ENCODE measurements at places on chromosomes 2 and 18.

DNA sequence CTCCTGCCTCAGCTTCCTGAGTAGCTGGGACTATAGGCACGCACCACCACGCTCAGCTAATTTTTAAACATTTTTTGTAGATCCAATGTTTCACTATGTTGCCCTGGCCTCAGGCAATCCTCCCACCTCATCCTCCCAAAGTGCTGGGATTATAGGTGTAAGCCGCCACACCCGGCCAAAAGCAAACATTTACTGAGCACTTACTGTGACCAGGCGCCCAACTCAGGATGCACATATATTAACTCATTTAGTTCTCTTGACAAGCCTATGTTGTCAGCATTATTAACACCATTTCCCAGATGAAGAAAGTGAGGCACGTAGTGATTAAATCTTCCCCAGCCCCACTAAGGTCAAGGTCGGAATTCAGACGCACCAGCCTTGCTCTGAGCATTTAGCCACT lies 41.1 kb downstream of the TMEM37 start:
- DNase-seq, result no peak

DNA sequence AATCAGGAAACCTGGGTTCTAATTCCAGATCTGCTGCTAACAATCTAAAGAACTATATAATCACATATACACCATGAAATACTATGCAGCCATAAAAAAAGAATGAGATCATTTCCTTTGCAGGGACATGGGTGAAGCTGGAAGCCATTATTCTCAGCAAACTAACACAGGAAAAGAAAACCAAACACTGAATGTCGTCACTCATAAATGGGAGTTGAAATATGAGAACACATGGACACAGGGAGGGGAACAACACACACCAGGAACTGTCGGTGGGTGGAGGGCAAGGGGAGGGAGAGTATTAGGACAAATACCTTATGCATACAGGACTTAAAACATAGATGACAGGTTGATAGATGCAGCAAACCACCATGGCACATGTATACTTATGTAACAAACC lies 33.2 kb downstream of the CDH2 start:
- no peak for DNase-seq

- no peak for DNase-seq
Observed at GRCh38 chr2:19879120-19879519, 22.7 kb downstream of the TTC32 start.

- DNase-seq, result no peak
Observed at GRCh38 chr2:44679990-44680389, 261.5 kb upstream of the SIX3 start.

DNA sequence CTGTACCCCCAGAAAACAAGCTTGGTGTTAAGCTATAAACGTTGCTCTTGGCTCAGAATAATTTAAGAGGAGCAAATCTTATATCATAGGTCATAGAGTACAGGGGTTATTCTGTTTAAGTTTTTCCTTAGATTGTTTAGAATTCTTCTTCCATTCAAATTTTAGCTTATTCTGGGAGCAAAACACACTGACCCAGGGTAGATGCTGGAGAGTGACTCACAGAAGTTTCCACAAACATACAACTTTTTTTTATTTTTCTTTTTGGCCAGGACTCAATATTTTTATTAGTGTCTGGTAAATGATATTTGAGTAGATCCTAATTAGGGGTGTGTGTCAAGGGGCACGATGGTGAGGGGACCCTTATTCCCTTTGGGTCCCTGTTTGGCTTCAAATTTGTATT lies 71.5 kb upstream of the PSME4 start:
- DNase-seq, result no peak

- DNase-seq, result no peak
Observed at GRCh38 chr2:239360008-239360407, 40.8 kb downstream of the HDAC4 start.

DNA sequence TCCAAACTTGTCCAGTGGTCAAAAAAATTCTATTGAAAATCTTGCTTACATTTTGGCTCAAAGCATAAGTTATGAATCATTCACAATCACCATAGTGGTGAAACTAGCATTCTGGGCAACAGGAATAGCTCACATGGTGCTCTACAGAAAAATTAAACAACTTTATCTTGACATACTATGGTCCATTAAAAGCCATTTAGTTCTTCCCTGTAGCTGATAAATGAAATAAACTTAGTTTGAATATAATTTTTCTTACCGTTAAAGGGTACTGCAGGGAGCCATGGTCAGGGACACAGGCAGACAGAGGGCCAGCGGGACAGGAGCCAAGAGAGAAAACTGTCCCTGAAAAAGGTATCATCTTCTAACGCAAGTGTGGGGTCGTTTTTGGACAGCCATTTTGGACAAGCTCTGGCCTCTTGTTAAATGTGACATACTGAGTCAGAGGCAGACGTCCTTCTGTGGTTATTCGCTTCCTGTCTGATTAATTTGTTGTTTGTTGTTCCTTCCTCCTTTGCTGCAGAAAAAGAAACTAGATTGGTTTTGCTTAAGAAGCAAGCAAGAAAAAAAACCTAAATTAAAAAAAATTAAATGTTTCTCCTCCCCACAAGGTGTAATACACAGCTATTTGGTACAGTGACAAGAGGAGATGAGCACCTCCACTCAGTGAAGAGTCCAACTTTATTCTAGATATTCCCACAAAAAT lies at the start of gene WIPF1:
TSS of gene WIPF1 (minus strand) at position 460 of the 703 bp plus-strand sequence. CDS start 12,231 bp downstream, outside the sequence.
- DNase-seq, result no peak

- no peak for DNase-seq
Observed at GRCh38 chr2:195575879-195576401, 81.1 kb upstream of the SLC39A10 start.

DNA sequence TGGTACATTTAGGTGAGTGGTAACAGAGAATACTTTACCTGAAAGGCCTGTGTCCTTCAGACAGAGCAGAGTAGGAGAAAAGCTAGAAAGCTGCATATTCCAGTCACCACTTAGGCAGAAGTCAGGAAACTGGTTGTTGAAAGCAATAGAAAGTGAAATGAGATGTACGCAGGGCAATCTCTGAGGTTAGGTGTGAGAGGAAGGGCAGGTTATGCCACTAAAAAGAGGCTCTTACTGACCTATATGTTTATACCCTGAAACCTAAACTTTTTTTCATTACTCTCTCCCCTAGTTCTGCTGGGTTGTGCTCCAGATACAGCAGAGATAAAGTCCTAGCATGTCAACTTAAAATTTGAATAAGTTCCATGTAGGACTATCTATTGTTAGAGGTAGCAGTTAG lies 93.5 kb downstream of the COX7A2L start:
- DNase-seq, result no peak

- no peak for DNase-seq
Observed at GRCh38 chr2:195313962-195314361, 343.1 kb upstream of the SLC39A10 start.

Measured in DMS79 treated with DMSO at 0.1 percent for 48 hours (cell line).